ENCODE measurements at places on chromosomes 7 and 10.

DNA sequence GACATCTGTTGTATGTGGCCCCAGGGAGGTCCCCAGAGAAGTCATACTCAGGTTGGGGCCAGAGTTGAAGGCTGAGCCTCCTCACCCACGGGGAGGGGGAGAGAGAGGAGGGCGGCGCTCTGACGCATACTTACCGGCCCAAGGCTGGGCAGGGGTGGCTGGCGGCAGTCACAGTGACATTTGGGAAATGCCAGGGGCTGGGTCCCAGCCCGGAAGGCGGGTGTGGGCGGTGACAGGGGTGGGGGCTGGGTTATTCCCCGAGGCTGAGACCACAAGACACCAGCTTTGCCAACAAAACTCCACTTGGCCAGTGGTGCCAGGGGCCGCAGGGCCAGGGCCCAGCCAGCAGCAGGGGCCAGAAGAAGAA is 41.1 kb downstream of the RASGEF1A start:
- no peak for DNase-seq

GRCh38 chr7:155093596-155093995 is 23.5 kb downstream of the HTR5A start:
- no peak for DNase-seq

- DNase-seq: no peak
These were observed 108.2 kb downstream of the LHPP start for GRCh38 chr10:124569623-124570470.

- no peak for DNase-seq
These were observed 107.8 kb upstream of the ZNF438 start for GRCh38 chr10:31139497-31139896.

DNA sequence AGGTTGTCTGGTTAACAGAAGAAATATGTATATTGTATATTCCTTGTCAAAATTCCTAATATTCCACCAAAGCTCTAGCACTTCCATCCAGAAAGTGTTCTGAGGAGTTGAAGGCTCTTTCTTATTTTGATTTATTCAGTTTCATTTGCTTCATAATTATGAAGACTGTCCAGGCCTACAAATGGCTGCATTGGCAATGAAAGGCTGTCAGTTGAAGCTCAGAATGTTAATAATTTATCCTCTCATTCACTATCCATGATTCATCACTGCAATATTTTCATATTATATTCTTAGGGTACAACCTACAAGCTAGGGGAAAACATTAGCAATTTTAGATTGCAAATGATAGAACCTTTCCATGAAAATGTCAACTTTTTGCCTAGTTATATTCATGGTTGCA is 57.3 kb downstream of the ARID5B start:
- no peak for DNase-seq

DNA sequence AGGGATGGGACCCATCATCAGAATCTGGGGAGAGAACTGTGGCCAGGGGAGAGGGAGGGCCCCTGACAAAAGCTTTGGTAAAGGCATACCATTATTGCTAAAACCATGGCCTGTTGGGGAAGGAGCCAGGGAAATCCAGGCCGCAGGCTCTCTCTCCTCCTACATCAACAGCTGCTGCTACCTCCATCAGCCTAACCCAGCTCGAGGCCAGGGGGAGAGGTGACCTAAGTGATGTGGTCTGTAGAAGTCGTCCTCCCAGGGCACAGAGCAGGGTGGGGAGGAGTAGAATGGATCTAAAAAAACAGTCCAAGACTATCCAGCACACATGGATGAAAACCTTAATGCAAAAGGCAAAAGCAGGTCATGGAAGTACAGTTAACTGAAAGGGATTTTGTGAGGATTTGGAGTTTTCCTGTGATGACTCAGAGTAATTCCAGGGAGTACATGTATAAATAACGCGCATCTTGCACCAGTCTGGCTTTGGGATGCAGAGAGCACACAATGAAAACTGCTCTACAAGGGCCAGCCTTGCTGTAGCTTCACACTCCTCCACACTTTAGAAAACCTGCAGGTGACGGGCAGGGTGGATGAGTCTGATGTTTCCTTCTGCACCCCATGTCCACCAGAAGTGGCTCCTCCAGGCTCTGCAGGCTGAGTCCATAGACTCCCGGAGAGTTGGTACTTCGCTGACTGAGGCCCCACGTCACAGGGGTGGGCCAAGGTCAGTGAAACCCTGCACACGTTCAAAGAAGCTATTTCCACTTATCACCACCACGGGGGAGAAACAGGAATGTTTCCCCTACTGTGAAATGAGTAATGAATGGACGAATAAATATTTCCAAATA is 38.5 kb upstream of the MSMB start:
- DNase-seq: no peak

DNA sequence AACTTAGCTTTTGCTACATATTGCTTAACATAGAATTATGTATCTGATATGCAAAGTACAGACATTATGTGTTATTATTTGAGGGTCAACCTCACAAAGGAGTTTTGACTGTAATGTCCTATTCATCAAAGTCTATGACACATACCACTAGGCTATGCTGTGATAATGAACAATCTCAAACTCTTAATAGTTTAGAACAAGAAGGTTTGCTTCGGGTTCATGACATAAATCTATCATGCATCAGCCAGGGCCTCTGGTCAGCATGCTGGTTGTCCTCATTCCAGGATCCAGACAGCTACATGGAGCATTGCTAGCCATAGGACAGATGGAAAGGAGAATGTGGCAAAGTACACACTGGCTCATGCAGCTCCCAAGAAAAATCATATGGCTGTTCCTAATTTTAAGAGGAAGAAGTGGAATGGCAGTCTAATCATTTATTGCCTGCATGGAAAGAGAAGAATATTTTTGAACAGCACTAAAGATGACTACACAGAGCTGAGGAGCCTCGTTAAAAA is 332.1 kb downstream of the GPR158 start:
- DNase-seq: no peak

DNA sequence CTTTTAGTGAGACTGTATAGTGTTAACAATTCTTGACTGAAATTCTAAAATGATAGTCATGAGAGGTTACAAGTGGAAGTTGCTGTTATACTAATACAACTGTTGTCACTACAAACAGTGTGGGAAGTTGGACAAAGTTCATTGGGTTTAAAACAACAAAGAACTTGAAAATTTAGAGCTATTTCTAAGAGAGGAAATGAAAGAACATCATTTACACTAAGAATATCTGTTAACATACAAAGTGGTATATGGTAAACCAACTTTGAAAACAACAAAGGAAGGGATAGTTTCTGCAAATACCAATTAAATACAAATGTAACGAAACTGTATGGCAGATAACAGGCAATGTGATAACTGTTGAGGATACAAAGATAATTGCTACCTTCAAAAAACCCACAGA is 11.6 kb downstream of the MTPN start:
- no peak for DNase-seq

- no peak for DNase-seq
These were observed 224.1 kb downstream of the DOCK4 start for GRCh38 chr7:111982133-111982532.

GRCh38 chr7:142789441-142789840 is 18.7 kb downstream of the PRSS2 start:
- no peak for DNase-seq

DNA sequence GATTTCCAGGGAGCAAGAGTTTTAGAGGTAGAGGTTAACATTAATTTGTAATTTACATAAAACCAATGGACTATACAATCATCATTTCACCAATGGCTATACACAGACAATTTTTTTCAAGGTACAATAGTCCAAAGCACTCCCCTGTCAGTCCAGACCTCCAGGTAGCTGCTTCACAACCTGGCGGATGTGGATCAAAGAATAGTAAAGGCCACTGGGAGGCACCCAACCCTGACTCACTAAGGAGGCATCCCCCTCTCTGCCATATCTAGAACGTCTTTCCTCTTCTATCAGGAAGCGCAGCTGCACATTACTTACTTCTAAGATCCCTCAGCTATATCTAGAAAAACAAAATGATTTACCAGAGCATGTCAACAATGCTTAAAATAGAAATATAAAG is 217.7 kb upstream of the AOAH start:
- no peak for DNase-seq

- no peak for DNase-seq
These were observed 10.7 kb upstream of the OGA start for GRCh38 chr10:101828766-101829551.

- no peak for DNase-seq
These were observed 4.7 kb upstream of the KLHDC10 start for GRCh38 chr7:130065500-130066152.

GRCh38 chr10:116398224-116398623 is 29.4 kb upstream of the PNLIPRP3 start:
- DNase-seq: no peak

- DNase-seq: no peak
These were observed 47.3 kb upstream of the C7orf33 start for GRCh38 chr7:148543302-148543701.

DNA sequence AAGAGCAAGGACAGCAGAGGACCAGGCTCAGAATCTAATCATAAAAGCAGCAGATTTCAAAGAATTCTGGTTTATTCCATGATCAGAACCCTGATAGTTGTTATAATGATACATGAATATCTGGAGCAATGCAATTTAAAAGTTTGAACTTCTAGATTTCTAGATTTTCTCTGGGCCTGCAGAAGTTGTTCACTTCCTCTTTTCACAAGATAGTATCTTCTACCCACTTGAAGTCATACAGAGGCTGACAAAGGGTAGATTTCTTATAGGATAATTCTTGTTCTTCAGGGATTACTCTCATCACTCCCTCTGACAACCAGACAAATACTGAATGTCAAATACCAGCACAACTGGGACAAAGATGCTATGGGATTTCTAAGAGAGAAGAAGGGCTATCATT is 320.0 kb upstream of the ETV1 start:
- no peak for DNase-seq

DNA sequence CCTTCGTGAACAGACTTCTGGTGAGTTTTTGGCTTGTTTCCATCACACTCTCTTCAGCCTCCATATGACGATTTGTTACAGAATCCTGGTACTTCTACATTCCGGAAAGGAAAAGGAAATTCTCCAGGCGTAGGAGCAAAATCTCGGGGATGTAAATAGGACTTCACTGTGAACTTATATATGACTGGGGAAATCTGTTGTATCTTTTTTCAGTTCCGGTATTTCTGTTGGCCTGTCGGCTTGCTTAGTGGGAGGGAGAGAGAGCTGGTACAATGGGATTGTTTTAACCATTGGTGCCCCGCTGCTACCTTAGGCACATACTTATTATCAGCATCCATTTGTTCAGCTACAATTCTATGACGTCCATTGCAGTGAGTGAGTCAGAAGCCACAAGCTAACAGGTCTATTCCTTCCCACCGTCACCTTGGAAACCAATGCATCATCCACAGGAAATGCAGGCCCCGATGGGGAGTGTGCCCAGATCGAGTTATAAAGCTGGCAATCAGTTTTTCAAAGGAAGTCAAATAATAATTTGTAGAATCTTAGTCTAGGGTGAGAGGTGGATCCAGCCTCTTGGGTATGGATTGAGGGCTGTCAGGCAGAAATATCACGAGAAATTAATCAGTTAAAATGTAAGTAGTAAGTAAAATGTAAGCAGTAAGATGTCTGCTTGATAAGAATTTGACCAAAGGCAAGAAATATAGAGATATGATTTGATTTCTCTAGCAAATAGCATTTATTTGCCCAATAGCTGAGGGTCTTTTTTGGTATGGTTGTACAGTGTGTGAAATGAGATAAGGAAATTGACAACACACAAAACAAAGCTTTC is 92.0 kb upstream of the MKLN1 start:
- DNase-seq: peak; percentile 84

DNA sequence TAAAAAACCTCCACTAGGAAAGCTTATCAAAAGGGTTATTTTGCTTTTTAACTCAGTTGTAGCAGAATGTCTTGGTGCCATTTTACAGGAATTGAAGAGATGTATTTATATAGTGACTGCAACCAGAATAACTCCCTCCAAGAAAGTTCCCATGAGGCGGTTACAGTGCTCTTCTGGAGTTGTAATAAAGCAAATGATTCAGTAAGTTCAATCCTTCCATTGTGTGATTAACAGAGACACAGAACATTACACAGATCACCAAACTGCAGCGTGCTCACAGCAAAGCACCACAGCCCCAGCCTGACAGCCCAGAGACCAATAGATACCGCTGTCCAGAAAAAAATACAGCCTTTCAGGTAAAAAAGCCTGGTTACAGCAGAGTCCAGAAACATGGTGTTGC is 21.9 kb upstream of the CABCOCO1 start:
- DNase-seq: no peak

GRCh38 chr7:30927559-30927958 is 15.9 kb downstream of the AQP1 start:
- no peak for DNase-seq

GRCh38 chr7:10121631-10122030 is 852.0 kb upstream of the PHF14 start:
- DNase-seq: no peak

GRCh38 chr7:55432939-55433784 is 68.0 kb downstream of the LANCL2 start:
- peak; percentile 45 for DNase-seq

DNA sequence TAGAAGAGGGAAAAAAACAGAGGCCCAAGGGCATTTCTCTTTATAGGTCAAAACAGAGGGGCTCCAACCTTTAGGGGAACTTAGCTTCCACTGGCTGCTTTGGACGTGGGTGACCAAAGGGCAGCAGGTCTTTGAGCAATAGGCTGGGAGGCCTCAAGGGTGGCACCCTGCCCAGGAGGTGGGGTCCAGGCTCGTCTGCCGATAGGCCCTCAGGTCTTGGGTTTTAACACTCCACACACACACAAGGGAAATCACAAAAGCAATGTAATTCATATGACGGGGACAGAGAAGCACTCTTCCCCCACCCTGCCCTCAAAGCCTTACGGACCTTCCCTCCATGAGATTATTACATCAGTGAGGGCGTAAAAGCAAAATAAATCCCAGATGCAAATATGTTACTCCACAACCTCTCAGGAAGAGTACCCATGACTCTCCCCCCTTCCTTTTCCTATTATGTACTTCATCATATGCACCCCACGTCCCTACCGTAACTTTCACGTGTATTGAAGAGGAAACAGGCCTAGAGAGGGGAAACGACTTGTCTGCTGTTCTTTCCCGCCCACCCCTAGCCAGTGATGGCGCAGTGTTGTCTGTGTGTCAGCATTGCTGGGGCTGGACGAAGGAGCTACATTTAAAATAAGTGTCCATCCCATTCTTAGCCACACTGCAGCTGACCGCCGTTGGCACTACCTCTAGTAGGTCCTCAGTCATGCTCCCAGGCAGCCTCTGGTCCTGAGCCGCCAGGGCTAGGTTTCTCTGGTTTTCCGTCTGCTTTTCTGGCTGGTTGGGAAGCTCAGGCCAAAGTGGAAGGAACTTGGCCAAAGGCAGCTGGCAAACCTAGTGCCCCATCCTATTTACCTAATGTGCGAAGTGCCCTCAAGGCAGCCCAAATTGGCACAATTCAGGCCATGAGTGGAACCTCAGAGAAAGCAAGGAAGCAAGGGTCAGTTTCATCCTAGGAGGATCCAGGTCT is 2.1 kb downstream of the PCBD1 start:
- no peak for DNase-seq

- DNase-seq: peak; percentile 28
These were observed 74.2 kb downstream of the MALSU1 start for GRCh38 chr7:23373151-23374004.

- DNase-seq: no peak
These were observed 157.3 kb upstream of the PPP2R2D start for GRCh38 chr10:131743190-131744151.

- no peak for DNase-seq
These were observed 98.7 kb downstream of the CALCR start for GRCh38 chr7:93475811-93476210.
